ENCODE measurements at places on chromosomes 3 and 15. TPM values are rescaled to one million over a fixed set of nuclear protein-coding genes. Genes with fewer than 3 reads are reported as not detected.

ASB14 gene
- total RNA-seq = not detected

VILL gene
- 9.1 TPM for total RNA-seq

ZWILCH gene
- 31.2 TPM for total RNA-seq

ATP8B4 gene
- 4.4 TPM for total RNA-seq

LYZL4 gene
- not detected for total RNA-seq

RGMA gene
- total RNA-seq = 16.2 TPM

HEXA gene
- total RNA-seq = 23.8 TPM

DNAH12 gene
- total RNA-seq = 0.74 TPM

GOLGA6L22 gene
- total RNA-seq = not detected

RPL15 gene
- total RNA-seq = 1,999 TPM

SMCO1 gene
- not detected for total RNA-seq

ENTPD3 gene
- total RNA-seq = 3.0 TPM

SERPINI2 gene
- 0.74 TPM for total RNA-seq

CTDSPL gene
- 11.8 TPM for total RNA-seq

RAB5A gene
- total RNA-seq = 73.0 TPM

COL6A5 gene
- under 0.01 TPM for total RNA-seq

VGLL3 gene
- total RNA-seq = 2.0 TPM

SERINC4 gene
- under 0.01 TPM for total RNA-seq

COX5A gene
- total RNA-seq = 46.7 TPM

CYP1A2 gene
- not detected for total RNA-seq

AQR gene
- total RNA-seq = 29.7 TPM

TGM4 gene
- not detected for total RNA-seq

ST3GAL6 gene
- total RNA-seq = 13.0 TPM

TBC1D23 gene
- total RNA-seq = 45.5 TPM

CYP8B1 gene
- total RNA-seq = not detected

MED12L gene
- total RNA-seq = 5.4 TPM

FBN1 gene
- total RNA-seq = 20.9 TPM

LARP6 gene
- 10.8 TPM for total RNA-seq

MESP2 gene
- total RNA-seq = not detected

GOLGA8M gene
- 0.25 TPM for total RNA-seq

PLIN1 gene
- under 0.01 TPM for total RNA-seq

GOLGA8N gene
- 3.0 TPM for total RNA-seq

TMEM202 gene
- total RNA-seq = not detected

NECTIN3 gene
- 134 TPM for total RNA-seq

DPPA2 gene
- not detected for total RNA-seq

UBAP1L gene
- total RNA-seq = 2.0 TPM

C2CD4A gene
- total RNA-seq = not detected

ATP10A gene
- total RNA-seq = 0.74 TPM

NKIRAS1 gene
- 34.2 TPM for total RNA-seq

KBTBD13 gene
- total RNA-seq = not detected

GATA2 gene
- 0.74 TPM for total RNA-seq

ADPRH gene
- 0.74 TPM for total RNA-seq

DCUN1D1 gene
- total RNA-seq = 44.7 TPM

BOC gene
- 8.1 TPM for total RNA-seq
